ENCODE measurements at places on chromosomes 16 and 17. TPM values are rescaled to one million over a fixed set of nuclear protein-coding genes. Genes with fewer than 3 reads are reported as not detected.

- no peak for DNase-seq
Observed at GRCh38 chr17:3989041-3989886, 25.0 kb upstream of the ATP2A3 start.

The KRTAP4-1 gene
- total RNA-seq, result not detected

DNA sequence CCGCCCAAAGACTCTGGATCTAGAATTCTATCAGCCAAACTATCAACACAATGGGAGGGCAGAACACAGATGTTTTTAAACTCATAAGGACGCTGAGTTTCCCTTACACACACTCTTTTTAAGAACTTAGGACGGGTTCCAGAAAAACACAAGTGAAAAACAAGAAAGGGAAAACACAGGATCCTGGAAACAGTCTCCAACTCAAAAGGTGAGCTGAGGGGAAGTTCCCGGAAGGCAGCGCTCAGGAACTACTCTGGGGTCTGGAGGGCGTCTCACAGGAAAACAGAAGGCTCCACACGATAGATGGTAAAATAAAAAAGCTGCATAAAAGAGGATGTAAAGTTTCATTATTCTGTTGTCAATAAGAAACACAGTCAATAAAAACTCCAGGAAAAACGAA is 80.2 kb upstream of the DOC2B start:
- no peak for DNase-seq

DNA sequence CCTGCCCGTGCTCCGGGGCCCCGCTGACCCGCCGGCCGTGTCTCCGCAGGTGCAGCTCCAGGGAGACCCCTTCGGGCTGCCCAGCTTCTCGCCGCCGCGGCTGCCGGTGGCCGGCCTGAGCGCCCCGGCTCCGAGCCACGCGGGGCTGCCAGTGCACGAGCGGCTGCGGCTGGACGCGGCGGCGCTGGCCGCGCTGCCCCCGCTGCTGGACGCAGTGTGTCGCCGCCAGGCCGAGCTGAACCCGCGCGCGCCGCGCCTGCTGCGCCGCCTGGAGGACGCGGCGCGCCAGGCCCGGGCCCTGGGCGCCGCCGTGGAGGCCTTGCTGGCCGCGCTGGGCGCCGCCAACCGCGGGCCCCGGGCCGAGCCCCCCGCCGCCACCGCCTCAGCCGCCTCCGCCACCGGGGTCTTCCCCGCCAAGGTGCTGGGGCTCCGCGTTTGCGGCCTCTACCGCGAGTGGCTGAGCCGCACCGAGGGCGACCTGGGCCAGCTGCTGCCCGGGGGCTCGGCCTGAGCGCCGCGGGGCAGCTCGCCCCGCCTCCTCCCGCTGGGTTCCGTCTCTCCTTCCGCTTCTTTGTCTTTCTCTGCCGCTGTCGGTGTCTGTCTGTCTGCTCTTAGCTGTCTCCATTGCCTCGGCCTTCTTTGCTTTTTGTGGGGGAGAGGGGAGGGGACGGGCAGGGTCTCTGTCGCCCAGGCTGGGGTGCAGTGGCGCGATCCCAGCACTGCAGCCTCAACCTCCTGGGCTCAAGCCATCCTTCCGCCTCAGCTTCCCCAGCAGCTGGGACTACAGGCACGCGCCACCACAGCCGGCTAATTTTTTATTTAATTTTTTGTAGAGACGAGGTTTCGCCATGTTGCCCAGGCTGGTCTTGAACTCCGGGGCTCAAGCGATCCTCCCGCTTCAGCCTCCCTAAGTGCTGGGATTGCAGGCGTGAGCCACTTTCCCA is 5.9 kb downstream of the CTF1 start:
- peak; percentile 72 for DNase-seq

- DNase-seq, result peak; percentile 79
Observed at GRCh38 chr17:73091770-73092522, 542 bp downstream of the SLC39A11 start.

DNA sequence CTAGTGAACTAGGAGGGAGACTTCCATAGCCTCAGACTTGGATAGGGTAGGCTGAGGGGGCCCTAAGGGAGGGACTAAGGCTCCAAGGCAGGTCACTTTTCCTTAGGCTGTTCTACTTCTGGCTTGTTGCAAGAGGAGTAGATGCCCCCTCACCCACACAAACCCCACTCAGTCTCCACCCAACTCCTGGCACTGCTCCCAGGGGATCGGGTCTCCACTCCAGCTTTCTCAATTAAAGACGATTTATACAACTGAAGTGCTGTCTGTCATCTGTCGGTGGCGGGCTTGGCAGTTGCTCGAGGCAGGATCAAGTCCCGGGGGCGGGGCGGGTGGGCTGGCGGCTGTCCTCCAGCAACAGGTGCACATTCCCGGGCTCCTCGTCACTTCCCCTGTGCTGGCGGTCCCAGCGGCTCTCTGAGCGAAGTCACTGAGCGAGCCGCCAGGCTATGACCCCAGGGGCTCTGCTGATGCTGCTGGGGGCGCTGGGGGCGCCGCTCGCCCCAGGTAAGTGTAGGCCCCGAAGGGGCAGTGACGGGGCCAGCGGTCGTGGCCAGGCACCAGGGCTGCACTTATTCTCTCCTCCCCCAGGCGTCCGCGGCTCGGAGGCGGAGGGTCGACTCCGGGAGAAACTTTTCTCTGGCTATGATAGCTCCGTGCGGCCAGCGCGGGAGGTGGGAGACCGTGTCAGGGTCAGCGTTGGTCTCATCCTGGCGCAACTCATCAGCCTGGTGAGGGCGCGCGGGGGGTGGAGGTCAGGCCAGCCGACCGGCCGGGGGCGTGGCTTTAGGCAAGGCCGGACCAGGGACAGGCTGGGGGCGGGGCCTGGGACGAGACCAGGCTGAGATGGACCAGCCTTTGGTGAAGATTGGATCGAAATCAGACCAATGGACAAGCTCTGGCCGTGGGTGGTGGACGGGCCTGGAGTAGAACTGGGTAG is at the start of gene CHRNB1:
TSS of gene CHRNB1 (plus strand) at position 380 of the 937 bp plus-strand sequence. CDS start at position 447, 67 bp downstream.
- DNase-seq, result peak; percentile 92

GRCh38 chr16:51048544-51048943 is 102.5 kb downstream of the SALL1 start:
- DNase-seq, result no peak

The BRICD5 gene
- total RNA-seq, result 14.8 TPM

The MYLK3 gene
- not detected for total RNA-seq

- DNase-seq, result no peak
Observed at GRCh38 chr17:61822326-61823285, 40.7 kb downstream of the BRIP1 start.

DNA sequence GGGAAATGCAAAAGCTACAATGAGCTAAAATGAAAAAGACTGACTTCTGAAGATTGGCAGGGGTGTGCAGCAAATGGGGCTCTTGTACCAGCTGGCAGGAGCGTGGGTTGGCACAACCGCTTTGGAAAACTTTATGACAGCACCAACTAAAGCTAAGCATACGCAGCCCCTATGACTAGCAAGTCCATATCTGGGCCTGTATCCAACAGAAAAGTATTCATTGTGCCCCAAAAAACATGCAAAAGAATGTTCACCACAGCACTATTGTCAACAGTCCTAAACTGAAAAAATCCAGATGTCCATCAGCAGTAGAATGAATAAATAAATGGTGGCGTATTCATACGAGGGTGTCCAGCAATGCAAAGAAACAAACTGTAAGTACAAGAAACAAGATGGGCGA is 22.6 kb upstream of the ITGA3 start:
- DNase-seq, result no peak

The PTGES3L gene
- total RNA-seq, result 0.11 TPM

DNA sequence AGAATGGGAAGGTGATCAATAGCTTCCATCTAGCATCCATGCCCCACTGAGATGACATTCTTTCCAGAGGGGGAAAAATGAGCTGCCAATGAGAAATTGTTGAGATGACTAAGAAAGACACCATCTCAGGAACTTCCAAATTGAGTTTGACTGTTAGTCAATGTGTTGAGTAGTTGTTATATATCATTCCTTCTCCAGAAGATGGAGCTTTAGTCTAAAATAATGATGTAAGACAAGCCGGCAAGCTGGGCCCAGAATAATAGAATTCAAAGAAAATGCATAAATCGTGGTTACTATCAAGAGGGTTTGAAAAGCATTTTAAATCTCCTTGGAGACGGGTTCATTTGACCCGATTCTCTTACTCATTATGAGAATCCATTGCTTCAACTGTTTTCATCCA is 71.0 kb upstream of the ATF7IP2 start:
- no peak for DNase-seq

The ACSM2B gene
- not detected for total RNA-seq

DNA sequence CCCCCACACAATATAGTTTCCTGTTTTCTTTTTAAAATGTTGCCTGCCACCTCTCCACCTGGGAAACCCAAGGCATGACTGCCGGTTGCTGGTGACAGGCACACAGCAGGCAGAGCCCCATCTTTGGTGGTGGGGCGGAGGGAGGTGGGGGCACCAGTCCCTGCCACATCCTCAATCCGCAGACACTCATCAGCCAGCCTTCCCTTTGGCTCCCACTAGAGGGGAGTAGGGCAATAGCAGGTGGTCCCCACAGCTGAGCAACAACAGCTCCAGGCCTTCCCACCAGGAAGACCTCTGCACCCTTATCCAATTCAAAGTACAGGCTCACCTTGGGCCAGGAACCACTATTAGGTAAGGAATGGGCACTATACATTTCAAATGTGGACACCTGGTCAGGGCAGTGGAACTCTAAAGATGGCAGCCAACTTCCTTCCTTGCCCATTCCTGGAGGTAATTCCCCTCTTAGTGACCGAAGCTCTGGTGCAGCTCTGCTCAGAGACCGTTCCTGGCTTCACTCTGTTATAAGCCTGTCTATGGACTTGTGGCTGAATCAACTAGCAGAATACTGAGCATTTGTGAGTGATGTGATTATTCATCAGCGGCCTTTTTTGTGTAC is 13.9 kb downstream of the RECQL5 start:
- DNase-seq, result no peak

The KRTAP1-5 gene
- not detected for total RNA-seq

The BAIAP3 gene
- total RNA-seq, result 0.45 TPM

- no peak for DNase-seq
Observed at GRCh38 chr17:50354198-50354597, 8.3 kb downstream of the XYLT2 start.

- DNase-seq, result peak; percentile 83
Observed at GRCh38 chr16:57993438-57993837, 7.0 kb downstream of the ZNF319 start.

GRCh38 chr17:60510031-60510430 is 16.0 kb downstream of the APPBP2 start:
- DNase-seq, result no peak

GRCh38 chr16:69037373-69038160 is 67.9 kb upstream of the HAS3 start:
- DNase-seq, result no peak

DNA sequence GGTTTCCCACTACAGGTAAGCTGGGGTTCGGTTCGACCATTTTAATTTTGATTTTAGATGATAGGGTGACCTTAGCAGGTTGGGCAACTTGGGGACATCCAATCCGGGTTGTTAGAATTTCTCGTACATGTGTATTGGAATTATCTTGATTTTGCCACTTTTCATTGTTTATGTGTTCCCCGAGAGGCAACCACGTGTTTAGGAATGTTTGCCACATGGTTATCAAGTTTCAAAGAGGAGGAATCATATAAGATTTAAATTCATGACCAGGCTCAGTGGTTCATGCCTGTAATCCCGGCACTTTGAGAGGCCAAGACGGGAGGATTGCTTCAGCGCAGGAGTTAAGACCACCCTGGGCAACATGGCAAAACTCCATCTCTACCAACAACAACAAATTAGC is 10.0 kb upstream of the SLC47A1 start:
- DNase-seq, result no peak

DNA sequence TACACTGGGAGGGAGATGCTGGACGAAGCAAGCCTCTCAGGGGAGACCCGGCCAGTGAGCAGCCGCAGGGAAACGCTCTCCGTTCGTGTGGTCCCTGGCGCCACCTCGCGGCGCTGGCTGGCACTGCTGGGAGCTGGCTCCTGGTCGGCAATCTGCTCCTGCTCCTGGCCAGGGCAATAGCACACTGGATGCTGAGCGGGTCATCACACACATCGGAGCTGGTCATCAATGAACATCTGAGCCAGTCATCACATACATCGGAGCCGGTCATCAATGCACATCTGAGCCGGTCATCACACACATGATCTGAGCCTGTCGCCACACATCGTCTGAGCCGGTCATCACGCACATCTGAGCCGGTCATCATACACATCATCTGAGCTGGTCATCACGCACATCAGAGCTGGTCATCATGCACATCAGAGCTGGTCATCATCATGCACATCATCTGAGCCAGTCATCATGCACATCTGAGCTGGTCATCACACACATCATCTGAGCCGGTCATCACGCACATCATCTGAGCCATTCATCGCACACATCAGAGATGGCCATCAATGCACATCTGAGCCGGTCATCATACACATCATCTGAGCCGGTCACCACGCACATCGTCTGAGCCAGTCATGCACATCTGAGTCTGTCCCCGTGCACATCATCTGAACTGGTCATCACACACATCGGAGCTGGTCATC is 217.3 kb downstream of the RBFOX3 start:
- DNase-seq, result peak; percentile 81

The KREMEN2 gene
- not detected for total RNA-seq

DNA sequence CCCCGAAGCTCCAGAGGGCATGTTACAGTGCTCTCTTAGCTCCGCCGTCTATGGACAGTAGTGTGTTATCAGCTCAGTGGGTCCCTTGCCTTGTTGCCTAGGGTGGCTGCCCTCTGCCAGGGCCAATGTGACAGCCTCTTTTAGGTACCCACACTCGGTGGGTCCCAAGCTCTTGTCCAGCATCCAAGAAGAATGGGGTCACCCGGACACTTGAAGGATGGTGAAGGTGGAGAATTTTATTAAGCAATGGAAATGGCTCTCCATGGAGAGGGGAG is 57.0 kb downstream of the RNF213 start:
- DNase-seq, result no peak

The ACSM5 gene
- 9.6 TPM for total RNA-seq

The NOG gene
- total RNA-seq, result not detected

The GGT6 gene
- total RNA-seq, result 0.56 TPM

The ASGR1 gene
- 6.5 TPM for total RNA-seq

The PSMB3 gene
- 239 TPM for total RNA-seq

The ABCC12 gene
- not detected for total RNA-seq

GRCh38 chr16:13041646-13042290 is 140.4 kb downstream of the SHISA9 start:
- DNase-seq, result no peak

DNA sequence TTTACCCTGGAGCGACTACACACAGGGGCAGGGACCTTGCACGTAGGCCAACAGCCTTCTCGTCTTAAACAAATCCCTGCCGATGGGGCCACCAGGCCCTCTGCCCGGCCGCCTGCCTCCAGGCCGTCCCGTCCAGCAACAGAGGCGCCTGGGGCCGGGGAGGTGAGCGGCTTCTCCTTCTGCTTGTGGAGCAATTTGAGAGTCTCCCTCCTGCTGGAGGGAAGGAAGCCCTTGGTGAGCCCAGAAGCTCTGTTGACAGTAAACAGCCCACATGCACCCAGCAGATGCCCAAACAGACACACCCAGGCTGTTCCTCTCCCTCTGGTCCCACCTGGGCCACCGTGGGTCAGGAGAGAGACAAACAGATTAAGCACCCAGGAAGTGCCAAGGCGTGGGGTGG is 8.1 kb downstream of the SLC43A2 start:
- no peak for DNase-seq

The SLC38A10 gene
- total RNA-seq, result 81.8 TPM

The TLCD1 gene
- 21.4 TPM for total RNA-seq

GRCh38 chr17:37107406-37108083 is 158.8 kb downstream of the AATF start:
- peak; percentile 92 for DNase-seq

All from thyroid gland (tissue), 4 donors.